Central memory CD4-positive, alpha-beta T cell (primary cell): ENCODE measurements at places on chromosomes 4 and X.

GRCh38 chr4:155419266-155419665, 42.5 kb upstream of the MAP9 start:
- no peak for DNase-seq

GRCh38 chrX:129637217-129638109, 17.3 kb downstream of the APLN start:
- peak; percentile 58 for DNase-seq

DNA sequence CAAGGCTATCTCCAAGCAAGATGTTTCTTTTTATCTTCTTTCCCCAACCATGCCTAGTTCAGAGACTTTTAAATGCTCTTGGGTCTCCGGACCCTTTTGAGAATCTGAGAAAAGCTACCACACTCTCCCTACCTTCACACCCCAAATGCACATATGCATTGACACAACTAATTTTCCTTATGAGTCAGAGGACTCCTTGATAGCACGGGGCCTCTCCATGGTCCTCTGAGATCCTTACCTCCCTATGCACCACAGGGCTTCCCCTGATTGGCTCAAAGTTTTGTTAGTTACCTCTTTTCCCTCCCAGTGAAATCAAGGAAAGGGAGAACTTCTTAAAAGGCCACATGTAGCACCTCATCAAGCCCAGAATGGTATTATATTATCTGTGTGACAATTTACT, 86.8 kb upstream of the ATP6AP2 start:
- DNase-seq, result no peak

DNA sequence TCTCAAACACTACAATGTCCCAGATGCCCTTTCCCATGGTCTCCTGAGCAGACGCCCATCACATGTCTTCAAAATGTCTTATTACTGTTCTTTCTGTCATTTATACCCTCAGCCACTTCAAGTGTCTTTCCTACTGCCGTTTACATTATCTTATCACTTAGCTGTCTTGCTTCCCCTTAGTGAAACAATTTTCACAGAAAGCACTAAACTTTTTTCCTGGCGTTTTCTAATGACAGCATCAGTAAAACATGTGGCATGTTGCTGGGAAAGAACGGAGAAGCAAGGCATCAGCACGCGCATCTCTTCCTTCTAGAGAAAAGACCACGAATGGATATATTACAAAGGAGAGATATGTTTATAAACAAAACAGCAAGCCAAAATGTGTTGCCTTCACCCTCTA, 189.7 kb upstream of the SLIT2 start:
- no peak for DNase-seq

DNA sequence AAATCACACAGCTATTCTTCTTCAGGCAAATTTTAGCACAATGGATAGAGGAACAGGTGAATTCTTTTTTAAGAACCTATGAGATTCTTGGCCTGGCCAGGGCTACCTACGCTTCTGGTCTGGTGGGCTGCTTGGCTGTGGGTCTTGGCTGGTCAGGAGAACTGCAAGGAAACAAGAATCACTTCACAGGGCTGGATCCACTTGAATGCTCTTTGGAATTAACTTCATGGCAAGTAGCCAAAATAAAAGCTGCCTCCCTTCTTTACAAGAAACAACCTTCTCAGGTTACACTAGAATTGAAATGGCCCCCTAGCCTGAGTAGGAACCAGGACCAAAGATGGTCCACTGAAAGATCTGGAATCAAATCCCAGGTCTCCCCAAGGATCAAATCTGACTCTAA, 519.1 kb downstream of the IQCM start:
- no peak for DNase-seq
